Stimulated activated CD8-positive, alpha-beta memory T cell treated with anti-CD3 and anti-CD28 coated beads, Interleukin-15, amount 100 ng/mL, for 24 hours (primary cell): ENCODE measurements at places on chromosomes 6 and 20.

GRCh38 chr6:164531736-164532135 is 777.7 kb downstream of the C6orf118 start:
- no peak for DNase-seq

DNA sequence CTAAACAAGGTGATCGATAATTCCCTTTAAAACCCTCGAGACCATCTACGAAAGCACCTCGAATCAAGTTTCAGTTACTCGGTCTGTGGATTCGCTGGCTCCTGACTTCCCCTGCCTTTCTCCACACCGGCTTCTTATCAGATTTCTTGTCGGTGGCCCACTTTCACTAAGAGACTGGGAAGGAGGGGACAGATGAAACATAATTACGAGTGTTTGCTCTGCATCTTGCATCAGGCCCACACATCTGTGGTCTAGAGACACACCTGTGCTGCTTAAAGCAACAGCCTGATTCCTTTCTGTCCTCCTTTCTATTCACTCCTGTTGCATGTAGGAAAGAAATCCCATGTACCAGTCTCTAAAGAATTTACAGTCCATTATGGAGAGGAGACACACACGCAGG is 37.7 kb downstream of the INSM1 start:
- DNase-seq: no peak

DNA sequence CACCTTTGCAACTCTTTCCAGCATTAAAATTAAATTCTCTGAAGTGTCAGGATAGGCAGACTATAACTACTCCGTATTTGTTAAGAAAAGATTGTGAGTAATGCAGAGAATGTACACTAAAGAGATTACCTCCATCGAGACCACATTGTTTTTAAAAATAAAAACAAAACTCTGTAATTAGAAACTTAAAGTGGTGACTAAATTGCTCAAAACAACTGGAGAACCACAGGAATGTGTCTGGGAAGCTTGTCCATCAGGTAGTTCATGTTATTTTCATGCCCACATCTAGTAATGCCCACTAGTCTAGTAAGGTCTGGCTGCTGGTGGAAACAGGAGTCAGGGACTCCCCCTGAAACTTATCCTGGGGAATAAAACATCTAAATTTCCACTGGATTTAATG is 103.0 kb upstream of the FOXQ1 start:
- DNase-seq: no peak

GRCh38 chr20:10986586-10986985 is 312.8 kb upstream of the JAG1 start:
- DNase-seq: no peak

- DNase-seq: no peak
Observed at GRCh38 chr6:158041788-158042187, 60.1 kb downstream of the SYNJ2 start.

DNA sequence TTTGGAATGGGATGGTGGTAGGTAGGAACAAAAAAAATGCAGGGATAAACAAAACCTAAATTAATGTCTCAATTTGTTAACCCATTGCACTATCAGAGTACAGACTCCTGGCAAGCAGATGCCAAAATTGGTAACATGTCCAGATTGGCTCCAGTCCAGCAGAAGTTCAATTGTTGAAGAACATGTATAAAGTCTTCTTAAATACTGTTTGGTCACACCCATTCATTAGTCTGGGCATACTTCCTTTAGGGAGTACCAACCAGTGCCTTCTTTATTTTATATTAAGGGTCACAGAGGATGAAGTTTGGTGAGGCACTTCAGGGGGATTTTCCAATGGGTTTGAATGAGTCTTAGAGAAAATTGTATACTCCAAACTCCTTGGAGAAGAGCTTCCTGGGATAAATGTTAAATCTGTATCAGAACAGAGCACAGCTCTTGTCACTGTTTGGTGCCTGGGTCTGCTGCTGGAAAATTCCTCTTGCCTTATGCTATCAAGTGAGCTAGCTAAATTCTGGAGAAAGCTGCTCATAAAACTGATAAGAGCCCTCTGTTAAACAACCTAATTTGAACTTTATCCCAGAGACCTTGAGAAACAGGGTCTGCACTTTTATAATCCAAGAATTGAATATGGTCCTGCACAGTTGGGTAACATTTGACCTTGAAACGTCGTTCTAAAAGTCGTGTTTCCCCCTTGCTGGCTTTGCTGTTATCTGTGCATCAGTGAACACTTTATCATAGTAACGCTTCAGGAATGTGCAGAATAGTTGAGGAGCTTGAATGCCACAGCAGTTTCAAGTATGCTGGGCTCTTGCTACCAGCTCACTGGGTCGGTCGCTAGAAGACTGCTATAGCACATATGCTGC is 334.1 kb upstream of the CITED2 start:
- no peak for DNase-seq

DNA sequence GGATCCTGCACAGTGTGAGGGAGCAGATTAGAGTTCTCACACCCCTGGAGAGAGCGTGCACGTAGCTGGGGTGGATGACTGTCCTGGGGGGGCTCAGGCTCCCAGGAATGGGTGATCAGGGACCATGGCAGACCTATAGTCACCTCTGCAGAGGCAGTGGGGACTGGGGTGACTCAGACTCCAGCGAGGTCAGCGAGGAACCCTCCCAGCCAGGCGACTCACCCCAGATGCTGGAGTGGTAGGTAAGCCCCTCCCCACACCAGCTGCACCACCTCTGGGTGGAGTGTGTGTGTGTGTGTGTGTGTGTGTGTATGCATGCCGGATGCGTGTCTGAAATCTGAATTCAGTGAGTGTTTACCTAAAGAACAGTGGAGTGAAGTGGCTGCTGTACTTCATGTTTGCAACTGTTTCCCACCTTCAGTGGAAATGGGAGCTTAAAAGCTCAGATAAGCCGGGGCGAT is 17.4 kb upstream of the GTSF1L start:
- no peak for DNase-seq

- peak; percentile 98 for DNase-seq
Observed at GRCh38 chr20:49216991-49217578, 2.1 kb upstream of the DDX27 start.

- no peak for DNase-seq
Observed at GRCh38 chr6:159148641-159149040, 20.6 kb upstream of the FNDC1 start.

DNA sequence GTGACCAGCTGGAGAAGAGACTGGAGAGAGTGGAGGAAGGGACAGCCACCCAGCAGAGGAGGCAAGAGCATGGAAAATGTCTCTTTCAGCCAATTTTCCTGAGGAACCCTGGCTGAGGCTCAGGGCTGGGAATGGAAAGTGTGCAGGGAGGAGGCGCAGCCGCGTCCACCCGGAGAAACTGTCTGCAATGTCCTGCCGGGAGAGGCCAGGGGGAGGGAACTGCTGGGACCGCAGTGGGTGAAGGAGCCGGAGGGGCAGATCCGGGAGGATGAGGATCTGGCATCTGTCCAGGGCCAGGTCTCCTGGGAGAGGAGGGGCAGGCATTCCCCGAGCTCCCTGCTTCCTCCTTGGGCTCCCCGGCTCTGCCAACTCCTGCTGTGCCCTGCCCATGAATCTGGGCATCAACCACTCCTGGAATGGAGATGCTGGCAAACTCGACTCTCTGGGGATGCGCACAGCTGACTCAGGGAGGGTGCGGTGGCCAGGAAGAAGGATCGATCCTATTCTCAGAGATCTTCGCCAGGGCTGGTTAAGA is 17.4 kb upstream of the HM13 start:
- DNase-seq: no peak

GRCh38 chr20:55394592-55394991 is 610.7 kb downstream of the CBLN4 start:
- DNase-seq: no peak

DNA sequence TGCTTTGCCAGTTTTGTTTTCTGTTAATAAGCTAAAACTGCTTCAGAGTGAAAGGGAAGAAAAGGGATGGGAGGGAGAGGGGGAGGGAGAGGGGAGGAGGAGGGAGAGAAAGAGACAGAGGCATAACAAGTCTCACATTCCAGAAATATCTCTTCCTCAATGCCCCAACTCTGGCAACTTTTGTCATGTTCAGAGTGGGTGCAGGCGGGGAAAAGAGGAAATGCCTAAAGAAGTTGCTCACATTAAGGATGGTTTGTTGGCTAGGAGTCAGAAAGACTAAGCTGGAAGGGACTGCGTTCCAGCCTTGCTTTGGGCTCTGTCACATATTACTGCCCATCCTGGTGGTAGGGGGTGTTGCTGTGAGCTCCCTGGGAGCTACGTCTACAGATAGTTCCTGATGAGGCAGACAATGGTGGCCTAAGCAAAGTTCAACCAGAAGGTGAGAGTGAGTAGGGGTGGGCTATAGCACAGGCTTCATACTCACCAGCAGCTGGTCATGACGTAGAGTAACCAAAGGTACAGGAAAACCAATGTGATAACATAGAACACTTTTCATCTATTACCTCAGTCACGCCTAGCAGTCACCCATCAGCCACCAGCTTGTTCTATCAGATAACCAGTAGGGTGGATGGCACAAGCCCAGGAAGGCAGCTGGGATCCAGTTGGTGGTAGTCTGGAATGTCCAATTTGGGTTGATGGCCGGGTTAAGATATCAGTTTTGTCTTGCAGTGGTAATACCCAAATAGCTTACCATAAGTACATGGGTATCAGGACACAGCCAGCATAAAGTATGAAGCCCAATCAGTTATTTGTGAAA is 2.1 kb downstream of the TSPYL4 start:
- DNase-seq: no peak

DNA sequence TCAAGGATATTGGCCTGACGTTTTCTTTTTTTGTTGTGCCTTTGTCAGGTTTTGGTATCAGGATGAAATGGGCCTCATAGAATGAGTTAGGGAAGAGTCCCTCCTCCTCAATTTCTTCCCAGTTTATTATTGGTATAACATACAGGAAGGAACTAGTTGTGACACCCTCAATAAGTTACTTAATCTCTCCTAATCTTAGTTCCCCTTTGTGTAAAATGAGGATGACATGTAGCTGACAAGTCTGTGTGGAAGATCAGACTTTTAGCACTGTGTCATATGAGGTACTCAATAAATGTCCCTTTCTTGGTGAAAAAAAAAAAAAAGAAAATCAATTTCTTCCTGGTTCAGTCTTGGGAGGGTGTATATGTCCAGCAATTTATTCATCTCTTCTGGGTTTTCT is 155.8 kb downstream of the PDE7B start:
- no peak for DNase-seq

DNA sequence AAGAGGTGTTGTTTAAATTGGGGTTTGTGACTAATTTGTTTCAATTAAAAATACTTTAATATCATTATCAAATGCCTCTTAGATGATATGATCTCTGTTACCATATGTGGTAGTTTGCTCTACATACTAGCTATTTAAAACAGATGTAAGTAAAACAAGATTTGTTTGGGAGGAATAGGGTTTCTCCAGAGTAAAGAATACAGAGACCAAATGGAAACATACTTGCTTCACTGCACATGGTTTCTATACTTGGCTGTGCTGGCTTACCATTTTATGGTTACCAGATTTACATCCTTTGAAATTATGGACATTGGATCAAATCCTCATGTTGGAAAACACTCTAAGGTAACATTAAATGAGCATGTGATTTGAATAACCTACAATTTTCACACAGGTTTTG is 588.3 kb downstream of the CD109 start:
- DNase-seq: no peak

DNA sequence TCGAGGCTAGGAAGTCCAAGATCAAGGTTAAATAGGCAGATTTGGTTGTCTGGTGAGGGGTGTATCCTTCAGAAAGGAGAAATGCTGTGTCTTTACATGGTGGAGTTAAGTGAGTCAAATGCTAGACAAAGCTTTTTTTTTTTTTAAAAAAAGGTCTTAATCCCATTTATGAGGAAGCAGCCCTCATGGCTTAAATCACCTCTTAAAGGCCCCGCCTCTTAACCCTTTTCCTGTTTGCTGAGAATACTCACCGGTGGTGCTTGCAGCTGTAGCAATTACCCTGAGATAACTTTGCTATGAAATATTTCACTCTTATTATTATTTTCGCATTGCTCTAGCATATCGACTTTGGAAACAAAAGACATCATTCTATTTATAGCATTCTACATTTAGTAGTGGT is 30.8 kb downstream of the FBXO30 start:
- DNase-seq: no peak

DNA sequence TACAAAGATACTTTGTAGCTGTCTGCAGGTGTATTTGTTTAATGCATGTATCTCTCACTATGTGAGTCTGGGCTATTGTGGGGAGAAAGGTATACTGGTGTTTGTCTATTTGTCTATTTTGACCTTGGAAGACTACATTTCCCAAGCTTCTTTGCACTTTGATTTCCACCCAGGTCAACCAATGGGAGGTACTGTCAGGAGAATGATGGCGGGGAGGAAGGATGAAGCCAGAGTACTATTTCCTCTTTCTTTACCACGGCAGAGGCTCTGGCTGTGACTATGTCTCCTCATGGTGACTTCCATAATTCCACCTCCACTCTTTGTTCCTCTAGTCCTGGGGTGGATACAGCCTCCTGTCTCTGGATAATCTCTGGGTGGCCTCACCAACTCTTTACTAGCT is 23.1 kb downstream of the LBP start:
- DNase-seq: no peak

DNA sequence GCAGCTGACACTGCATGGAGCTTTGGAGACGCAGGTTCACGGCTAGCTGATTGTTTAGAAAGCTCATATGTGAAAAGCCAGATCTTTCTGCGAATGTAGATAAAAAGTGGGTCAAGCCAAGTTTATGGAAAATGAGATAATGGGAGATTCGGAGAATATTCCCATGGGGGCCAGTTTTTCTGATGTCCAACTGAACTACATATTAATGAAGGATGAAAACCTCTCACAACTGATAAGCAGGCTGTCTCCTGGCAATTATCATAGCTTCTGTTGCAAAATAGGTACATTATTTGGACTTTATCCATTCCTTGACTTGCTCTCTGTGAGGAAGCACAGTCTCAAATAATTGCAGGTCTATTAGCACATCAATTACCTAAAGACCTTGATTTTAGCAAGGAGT is 21.1 kb downstream of the HDGFL1 start:
- DNase-seq: no peak
